ENCODE measurements at places on chromosomes 13 and 19. TPM values are rescaled to one million over a fixed set of nuclear protein-coding genes. Genes with fewer than 3 reads are reported as not detected.

Gene TICAM1
- total RNA-seq, result 3.2 TPM

GRCh38 chr19:40388481-40388880, 1.5 kb downstream of the HIPK4 start:
- DNase-seq, result no peak

Gene MBD3L3
- total RNA-seq, result not detected

Gene HS6ST3
- total RNA-seq, result 0.36 TPM
